Stimulated activated naive B cell treated with anti-CD40 and anti-IgM and Interleukin-4, amounts not matched to agents 10 μg/mL and 1 μg/mL and 100 μg/mL, for 72 hours (primary cell): ENCODE measurements at places on chromosomes 12 and 14.

GRCh38 chr12:29320295-29321085 is 60.5 kb downstream of the ERGIC2 start:
- no peak for DNase-seq

- DNase-seq = no peak
These were observed 780.9 kb downstream of the RPS29 start for GRCh38 chr14:48805315-48805714.

DNA sequence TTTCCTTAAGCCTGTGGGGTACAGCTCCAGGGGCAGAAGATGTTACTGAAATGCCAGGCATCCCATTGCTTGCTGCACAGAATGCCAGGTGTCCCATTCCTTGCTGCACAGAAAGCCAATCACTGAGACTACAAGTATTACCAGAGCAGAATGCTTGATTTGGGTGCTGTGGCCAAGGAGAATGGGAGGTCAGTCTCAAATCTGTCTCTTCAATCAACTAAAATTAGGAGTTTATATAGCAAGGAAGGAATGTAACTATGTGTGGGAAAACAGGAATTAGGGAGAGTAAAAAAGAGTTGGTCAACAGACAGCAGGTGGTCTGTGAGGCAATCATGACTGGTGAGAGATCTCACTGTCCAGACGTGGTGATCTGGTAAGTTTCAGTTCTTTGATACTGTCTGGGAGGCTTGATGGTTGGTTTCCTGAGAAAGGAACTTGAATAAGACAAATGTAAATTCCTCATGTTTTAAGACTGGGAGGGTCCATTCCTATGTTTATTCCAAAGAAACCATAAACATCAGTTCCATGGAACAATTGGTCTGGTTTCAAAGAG is 31.2 kb upstream of the VASH1 start:
- no peak for DNase-seq

GRCh38 chr12:48351022-48351708 is 446 bp upstream of the ZNF641 start:
- DNase-seq = peak; percentile 38

DNA sequence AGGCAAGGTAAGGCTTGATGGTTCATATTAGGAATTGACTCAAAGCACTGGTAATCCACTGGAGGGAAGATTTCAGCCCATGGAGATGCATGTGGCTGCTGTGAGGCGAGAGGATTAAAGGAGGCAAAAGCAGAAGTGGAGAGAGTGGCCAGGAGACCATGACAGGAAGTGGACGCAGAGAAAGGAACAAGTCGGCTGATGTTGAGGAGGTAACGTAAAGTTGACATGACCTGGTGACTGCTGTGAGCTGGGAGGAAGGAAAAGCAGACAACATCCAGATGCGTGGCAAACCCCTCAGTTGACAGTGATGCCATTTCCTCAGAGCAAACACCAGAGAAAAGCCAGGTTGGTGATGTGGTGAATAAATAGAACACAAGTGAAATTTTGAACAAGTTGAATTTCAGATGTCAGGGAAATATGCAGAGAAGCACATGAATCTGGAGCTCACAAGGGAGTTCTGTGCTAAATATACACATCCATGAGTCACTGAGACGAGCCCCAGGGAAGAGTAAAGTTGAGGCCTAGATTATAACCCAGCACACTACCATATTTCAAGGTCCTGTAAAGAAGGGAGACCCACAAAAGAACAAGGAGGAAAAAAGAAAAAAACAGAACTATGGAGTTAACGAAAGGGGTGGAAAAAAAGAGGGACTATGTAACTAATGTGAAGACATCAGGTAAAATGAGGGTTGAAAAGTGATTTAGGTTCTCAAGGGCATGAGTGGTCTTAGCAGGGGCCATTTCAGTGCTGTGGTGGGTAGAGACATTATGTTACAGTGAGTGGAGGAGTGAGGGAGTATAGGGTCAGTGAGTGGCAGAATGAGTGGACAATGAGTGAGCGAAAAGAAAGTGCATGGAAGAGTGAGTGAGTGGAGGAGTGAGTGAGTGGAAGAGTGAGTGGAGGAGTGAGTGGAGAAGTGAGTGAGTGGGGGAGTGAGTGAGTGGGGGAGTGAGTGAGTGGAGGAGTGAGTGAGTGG is 61.6 kb upstream of the GZMB start:
- peak; percentile 55 for DNase-seq
